ENCODE measurements at places on chromosomes 6 and 20.

DNA sequence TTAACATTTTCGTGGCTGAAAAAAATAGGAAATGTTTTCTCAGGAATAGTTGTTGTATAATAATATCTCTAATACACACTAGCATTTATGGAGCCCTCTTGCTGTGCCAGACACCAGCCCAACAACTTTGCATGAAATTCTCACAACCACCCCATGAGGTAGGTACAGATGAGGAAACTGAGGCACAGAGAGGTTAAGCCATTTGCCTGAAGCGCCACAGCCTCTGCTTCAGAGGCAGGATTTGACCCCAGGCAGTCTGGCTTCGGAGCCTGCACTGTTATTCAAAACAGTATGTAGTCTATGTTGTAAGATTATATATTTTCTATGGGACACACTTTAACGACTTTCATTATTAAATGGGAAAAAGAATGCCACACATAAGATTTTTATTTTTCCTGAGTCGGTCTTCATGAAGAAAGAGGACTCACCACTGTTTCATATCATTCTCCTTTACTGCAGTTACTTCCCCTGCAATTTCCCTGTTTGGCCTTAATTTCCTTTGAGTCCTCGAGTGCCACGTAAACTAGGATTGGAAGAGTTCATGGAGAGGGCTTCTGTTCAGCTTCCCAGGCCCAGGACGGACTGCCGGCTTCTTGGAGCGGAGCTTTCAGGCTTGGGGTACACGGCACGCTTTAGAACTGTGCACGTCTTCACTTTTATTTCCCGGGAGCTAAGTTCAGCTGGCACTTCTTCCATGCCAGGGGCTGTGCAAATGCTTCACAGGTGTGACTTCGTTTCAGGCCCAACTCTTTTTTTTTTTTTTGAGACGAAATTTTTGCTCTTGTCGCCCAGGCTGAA, 128.0 kb downstream of the BMP7 start:
- no peak for DNase-seq

DNA sequence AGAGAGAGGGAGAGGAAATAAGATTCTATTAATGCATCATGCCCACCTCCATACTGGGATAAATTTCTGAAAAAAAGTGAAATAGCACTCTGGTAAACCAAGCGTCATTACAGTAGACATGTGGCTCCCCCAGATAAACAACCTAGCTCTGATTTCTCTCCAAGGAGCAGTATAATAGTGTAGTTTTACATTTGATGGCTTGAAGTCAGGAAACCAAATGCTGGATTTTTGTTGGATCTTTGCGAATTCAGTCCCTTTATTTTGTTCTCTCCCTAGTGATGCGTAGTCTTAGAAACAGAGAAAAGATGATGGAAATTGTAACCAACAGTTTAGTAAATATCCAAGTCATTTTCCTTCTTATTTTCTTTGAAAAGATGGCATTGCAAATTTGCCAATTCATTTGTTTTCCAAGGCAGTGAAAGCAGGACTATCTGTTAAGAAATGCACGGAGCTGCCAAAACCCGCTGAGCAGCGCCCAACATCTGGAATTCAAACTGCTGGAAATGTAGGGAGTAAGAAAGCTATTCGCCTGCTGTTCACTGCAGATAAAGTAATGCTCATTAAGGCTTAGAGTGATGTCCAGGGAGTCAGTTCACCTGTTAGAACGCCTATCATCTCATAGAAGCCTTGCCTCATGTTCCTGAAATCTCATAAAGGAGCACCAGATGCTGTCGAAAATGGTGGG, 85.7 kb upstream of the DOK5 start:
- no peak for DNase-seq

DNA sequence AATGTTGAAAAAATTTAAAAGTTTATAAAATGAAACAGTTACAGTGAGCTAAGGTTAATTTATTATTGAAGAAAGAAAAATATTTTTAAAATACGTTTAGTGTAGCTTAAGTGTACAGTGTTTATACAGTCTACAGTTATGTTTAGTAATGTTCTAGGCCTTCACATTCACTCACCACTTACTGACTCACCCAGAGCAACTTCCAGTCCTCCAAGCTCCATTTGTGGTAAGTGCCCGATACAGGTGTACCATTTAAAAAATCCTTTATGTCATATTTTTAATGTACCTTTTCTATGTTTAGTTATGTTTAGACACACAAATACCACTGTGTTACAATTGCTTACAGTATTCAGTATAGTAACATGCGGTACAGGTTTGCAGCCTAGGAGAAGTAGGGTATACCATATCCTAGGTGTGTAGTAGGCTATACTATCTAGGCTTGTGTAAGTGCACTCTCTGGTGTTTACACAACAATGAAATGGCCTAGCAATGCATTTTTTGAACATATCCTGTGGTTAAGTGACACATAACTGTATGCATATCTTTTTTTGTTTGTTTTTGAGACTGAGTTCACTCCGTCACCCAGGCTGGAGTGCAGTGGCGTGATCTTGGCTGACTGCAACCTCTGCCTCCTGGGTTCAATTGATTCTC, 26.3 kb downstream of the FLRT3 start:
- no peak for DNase-seq

- DNase-seq = no peak
Measured at GRCh38 chr6:100462706-100463629, 1.8 kb downstream of the SIM1 start.

DNA sequence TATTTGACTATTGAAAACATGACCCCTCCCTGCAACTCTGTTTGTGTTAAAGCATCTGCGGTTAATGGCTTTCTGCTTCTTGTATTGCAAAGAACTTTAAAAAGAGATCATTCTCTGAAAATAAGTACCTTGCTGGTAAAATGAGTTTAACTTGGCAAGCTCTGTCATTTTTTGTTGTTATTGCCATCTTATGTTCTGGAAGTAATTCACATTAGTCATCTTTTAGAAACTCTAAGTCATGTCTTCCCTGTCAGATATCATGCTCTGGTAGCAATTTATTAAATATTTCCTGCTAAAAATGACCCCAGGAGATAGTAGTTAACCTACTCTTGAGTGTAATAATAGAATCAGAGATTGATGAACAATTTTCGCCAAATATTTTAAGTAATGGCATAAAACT, 890.6 kb downstream of the KIF16B start:
- DNase-seq = no peak

Measured in T1000 (cell line).